ENCODE measurements at places on chromosomes 1 and 21.

GRCh38 chr1:112718691-112719418 lies 3.7 kb upstream of the PPM1J start:
- DNase-seq: peak; percentile 82

GRCh38 chr1:107776900-107777663 lies 187.9 kb downstream of the VAV3 start:
- DNase-seq: no peak

DNA sequence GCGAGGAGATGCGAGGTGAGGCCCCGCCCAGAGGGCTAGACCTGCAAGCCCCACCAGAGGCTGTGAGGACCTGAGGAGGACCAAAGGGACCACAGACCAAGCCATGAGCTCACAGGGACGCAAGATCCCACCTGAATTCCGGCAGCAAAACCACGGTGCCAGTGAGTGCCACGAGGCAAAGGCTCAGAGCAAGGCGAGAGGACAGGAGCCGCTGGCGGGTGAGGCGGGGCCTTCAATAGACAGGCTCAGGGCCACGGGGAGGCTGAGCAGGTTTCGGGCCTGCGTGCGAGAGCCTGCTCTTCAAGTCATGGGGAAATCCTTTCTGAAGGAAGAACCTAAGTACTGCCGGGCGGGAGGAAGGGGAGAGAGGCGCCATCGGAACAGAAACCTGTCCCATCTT lies 7.1 kb upstream of the TMEM240 start:
- DNase-seq: no peak

- no peak for DNase-seq
Measured at GRCh38 chr1:154848983-154849382, 21.1 kb downstream of the KCNN3 start.

GRCh38 chr1:78339490-78339889 lies 151.3 kb upstream of the PTGFR start:
- no peak for DNase-seq

Measured in stimulated activated CD4-positive, alpha-beta T cell treated with anti-CD3 and anti-CD28 coated beads, Interleukin-4, amount 100 ng/mL, for 1 hour (primary cell).